ENCODE measurements at places on chromosomes 16 and 17.
A peak's percentile ranks its signal among the peaks of the same experiment; 100 is the strongest.

DNA sequence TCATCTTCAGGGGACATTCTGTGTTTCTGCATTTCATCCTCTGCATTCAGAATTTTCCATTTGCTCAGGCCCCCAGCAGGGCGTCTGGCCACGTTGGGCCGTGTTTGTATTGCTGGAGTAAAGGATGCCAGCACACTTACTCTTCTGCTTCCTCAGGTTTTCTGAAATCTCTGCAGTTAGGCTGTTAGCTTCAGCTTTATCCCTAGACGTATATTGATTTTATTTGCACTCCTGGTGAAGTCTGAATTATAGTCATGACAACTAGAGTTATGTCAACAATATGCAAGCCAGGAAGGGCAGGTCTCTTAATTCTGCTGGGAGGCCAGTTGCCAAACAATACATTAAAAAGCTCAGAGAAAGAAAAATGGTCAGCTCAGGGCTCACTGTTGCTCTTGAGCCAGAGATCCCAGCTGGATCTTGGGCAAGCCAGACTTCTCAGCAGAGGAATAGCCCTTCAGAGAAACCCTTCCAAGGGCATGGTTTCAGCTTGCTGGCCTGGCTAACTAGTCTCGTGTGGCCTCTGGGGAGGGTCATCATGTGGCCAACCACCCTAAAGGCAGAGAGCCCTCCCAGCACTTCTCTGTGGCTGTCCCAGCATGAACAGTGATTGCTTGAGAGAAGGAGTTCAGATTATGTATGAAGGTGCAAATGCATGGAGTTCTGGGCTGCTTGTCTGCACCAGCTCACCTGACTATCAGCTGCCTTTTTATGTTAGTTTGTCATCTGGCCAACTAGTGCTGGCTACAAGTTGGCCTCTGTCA lies 110.2 kb upstream of the CACNG5 start:
- no peak for DNase-seq

GRCh38 chr17:14321980-14322776 lies 21.3 kb downstream of the HS3ST3B1 start:
- DNase-seq = no peak

DNA sequence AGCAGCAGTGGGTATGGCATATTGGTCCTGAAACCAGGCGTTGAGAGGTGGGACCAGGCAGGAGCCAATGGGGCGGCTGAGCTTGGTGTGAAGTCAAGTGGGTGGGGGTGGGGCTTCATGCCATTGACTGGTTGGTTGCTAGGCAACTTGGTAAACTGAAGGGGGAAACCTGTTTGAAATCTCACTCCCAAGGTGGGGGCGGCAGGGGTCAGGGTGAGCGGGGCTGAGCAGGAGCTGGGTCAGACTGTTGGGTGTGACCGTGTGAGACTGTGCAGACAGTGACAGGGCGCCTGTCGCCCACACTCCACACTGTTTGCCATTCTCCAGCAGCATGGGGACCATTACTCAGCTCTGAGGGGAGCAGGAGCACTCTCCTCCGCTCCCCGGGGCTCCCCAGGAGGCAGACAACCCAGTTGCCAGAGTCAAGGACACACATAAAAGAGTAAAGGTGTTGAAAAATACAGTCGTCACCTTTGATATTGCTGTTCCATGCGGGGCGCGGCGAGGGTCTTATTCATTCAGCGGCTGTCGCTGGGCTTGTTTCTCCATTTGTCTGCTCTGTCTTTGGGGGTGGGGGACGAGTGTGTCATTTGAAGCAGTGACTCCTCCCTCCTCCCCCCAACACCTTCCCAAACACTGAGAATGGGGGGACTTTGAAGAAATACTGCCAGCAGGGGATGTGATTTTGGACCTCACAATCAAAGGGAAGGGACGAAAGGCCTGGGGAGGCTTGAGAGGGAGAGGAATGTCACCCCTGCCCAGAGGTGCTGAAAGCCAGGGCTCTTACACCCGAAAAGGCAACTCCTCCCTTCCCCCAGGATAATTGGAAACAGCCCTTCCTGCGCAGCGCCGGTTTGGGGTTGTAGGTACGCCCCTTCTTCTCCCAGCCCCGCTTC lies 1.2 kb upstream of the EFNB3 start:
- no peak for DNase-seq

DNA sequence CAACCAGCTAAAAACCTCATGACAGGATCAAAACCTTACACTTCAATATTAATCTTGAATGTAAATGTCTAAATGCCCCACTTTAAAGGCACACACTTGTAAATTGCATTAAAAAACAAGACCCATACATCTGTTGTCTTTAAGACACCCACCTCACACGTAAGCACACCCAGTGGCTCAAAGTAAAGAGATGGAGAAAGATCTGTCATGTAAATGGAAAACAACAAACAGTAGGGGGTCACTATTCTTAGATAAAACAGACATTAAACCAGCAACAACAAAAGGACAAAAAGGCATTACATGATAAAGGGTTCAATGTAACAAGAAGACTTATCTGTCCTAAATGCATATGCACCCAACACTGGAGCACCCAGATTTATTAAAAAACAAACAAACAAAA lies 35.6 kb downstream of the SDR42E1 start:
- no peak for DNase-seq

DNA sequence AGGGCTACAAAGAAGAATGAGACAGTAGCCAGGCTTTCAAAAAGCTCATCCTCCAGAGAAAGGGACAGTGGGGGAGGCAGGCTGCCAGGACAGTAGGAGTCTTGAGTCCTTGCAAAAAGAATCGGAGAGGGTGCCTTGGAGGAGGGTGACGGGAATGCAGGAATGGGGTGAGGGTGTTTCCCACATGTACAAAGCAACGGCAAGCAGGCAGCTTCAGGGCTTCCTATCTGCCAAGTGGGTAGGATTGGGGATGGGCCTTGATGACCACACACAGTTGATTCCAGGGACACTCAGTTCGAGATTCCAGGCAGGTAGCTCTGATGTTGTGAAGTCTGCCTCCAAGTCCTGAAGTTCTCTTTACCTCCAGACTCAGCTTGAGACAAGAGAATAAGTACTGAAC lies 54.4 kb downstream of the C17orf67 start:
- DNase-seq = no peak

DNA sequence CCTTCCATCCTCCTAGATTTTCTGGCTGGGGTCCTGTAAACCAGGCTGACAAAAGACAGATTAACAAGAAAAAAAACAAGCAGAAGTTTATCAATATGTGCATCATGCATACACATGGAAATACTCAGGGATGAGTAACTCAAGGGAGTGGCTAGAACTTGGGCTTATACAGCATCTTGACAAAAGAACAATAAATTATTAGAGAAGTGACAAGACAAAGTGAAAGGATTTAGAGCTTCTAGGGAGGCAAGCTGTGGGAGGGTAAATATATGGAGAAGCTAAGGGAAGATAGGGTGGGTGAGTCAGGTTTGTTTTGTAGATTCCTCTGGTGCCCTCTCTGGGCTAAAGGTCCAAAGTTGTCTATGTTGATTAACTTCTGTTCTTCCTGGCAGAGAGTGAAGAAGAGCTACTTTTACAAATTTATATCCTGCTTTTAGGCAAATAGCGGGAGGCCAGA lies 48.0 kb upstream of the NDRG4 start:
- no peak for DNase-seq

- DNase-seq = no peak
These were observed 88.4 kb upstream of the CIBAR2 start for GRCh38 chr16:85200471-85201278.

DNA sequence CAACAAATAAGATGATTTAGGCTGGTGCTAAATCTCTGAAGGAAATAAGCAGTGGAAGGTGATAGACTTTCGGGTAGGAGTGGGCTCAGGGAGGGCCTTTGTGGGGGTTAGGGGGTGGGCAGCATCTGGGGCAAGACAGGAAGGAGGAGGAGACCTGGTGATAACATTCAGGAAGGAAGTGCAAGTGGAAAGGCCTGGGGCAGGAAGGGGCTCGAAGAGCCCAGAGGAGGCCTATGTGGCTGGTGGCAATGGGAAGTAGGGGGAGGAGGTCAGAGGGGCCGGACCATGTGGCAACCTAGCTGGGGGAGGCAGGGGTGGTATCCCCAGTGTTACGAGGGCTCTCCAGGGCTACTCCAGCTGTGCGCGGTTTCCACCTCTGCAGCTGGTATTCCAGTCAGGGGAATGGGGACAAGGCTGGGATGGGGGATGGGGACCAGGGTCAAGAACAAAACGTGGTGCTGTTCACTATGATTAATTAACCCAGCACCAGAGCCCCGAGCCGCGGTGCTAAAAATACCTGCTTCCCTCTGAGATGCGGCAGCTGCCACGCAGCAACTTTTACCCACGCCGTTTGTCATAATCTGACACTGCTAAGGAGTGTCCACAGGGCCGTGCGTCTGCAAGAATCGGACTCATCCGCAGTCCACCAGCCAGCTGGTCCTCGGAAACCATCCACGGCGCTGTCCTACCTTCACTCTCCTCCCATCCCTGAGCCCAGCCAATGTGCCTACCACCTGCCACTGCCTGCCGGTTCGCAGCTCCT lies 5.2 kb upstream of the CCDC182 start:
- no peak for DNase-seq

GRCh38 chr16:35732046-35732810 lies 2272.8 kb downstream of the TP53TG3F start:
- no peak for DNase-seq

- no peak for DNase-seq
These were observed 346.6 kb downstream of the PMP22 start for GRCh38 chr17:14918540-14918939.

- DNase-seq = no peak
These were observed 8.9 kb downstream of the ALOX15B start for GRCh38 chr17:8047769-8048110.

DNA sequence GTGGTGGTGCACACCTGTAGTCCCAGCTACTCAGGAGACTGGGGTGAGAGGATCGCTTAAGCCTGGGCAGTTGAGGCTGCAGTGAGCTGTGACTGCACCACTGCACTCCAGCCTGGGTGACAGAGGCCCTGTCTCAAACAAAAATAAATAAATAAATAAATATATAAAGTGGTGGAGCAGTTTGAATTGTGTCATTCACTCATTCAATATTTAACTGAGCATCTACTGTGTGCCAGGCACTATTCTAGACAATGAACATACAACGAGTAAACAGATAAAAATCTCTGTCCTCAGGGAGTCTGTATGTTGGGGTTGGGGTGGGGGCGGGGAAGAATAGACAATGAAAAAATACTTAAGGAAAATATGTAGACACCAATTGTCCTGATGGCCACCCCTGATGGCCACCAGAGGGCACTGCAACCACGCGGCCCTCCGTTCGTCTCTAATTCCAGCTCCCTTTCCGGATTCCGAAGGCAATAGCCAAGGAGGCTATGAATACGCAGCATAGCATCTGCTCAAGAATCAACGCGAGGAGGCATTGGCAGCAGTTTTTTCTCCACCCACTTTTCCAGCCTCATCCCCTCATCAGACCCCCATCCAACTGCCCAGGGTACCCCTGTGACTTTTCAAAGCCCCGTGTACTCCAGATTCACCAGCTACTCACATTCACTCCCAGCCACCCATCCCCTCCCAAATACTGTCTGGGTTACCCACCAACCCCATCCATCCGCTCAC lies 21.4 kb downstream of the QPRT start:
- DNase-seq = peak; percentile 67

GRCh38 chr17:19275457-19276127 lies 38.4 kb downstream of the EPN2 start:
- no peak for DNase-seq

- no peak for DNase-seq
These were observed 10.1 kb downstream of the KSR1 start for GRCh38 chr17:27466376-27466742.

- DNase-seq = no peak
These were observed 9.4 kb downstream of the CCDC182 start for GRCh38 chr17:57735707-57736106.

DNA sequence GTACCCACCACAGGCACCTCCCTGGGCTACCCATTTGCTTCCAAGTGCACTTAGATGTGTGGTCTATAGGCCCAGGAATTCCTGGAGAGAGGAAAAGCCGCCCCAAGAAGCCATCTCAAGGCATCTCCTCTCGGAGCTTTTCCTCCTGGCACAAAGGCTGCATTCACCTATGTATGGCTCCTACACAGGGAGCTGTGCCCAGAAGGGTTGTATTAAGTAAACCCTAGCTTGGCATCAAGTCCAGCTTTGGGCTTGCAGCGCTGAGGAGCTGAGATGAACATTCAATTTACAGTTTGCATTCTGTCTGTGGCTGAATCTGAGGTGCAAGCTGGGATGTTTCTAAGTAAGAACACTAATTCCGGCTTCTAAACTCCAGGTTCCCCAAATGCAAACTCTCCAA lies 81.3 kb downstream of the CDYL2 start:
- DNase-seq = no peak

DNA sequence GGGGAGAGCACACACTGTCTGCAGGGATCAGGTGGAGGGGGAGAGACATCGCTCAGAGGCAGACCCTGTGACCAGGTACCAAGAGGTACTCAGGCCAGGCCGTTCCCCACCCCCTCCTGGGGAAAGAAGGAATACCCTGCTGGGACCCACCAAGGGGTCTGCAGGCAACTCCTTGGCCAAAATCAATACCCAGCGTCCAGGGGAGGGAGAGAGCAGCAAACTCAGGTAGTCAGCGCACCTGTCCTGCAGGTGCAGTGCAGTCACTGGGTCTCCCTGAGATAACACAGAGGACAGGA lies 57.5 kb upstream of the DOC2B start:
- no peak for DNase-seq

DNA sequence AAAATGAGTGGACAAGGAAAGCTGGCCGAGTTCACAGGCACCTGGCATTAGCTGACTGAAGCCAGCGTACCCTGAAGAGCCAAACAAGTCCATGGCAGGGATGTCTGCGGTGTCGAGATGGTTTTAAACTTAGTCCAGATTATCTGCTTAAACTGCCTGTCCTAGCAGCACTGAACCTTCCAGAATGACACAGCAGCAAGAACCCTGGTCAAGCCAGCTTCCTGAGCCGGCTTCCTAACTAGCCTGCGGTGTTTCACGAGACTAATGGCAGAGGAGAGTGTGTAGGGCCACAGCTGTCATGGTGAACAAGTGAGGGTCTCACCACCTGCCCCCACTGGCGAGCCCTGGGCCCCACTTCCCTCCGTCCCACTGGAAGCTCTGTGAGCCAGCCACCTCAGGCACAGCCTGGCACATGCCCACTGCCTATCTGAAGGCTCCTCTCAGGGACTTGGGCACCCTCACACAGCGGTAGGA lies 28.8 kb upstream of the MTSS2 start:
- DNase-seq = no peak

- DNase-seq = no peak
These were observed 39.8 kb downstream of the RAB11FIP4 start for GRCh38 chr17:31431098-31431851.

GRCh38 chr17:7042501-7043181 lies 1.3 kb downstream of the SLC16A11 start:
- DNase-seq = peak; percentile 54

GRCh38 chr17:44093231-44093900 lies 22.8 kb downstream of the G6PC3 start:
- no peak for DNase-seq

GRCh38 chr17:27414271-27414670 lies 42.0 kb upstream of the KSR1 start:
- DNase-seq = no peak

- no peak for DNase-seq
These were observed 64.3 kb downstream of the MYH11 start for GRCh38 chr16:15792563-15792971.

Data from GM06990 (cell line).